ENCODE measurements at places on chromosomes 4 and X.

DNA sequence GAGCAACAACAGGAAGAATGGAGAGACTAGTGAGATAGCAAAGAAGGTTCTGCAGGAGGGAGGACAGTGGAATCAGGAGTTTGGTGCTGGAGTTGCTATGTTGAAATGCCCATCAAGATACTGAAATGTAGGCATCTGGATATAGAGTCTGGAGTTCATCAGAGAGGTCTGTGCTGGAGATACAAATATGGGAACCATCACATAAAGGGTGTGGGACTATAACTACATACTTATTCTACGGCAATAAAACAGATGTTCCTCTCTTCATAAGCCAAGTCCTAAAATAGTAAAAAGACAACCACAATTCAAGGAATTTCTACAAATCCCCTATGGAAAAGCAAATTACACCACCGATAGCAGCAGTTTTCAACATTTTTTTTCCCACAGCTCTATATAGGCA is 1.6 kb downstream of the MED14 start:
- no peak for DNase-seq

GRCh38 chr4:122017296-122017695 is 65.4 kb upstream of the TRPC3 start:
- DNase-seq, result no peak

- no peak for DNase-seq
Measured at GRCh38 chr4:45663628-45664081, 460.2 kb downstream of the GABRG1 start.

DNA sequence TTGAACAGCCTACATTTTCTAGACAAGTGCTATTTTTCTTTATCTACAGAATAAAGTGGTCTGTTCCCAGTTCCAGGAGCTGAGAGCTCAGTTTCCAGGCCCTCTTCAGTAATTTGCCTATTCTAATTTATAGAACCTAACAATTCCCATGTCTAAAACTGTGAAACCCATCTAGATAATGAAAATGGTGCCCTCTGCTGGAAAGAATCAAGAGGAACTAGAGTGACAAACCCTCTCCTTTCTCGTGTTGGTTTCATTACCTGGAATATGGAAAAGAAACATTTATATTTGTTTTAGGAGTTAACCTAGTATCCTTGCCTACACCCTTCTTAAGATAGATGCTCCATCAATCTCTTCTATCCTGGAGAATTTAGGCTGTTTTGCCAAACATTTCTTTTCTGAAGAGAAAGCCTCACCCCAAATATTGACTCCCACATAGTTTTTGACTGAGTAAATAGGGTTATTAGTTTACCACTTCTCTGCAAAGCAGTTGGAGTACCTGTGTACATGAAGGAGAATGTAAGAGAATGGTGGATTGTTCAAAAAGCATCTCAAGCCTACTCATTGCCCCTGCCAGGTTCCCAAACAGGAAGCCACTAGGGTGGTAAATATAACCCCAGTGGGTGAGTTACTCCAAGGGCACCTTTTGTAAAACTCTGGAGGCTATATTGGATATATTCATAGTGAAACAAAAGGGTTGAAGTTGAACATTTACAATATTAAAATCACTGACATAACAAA is 121.6 kb downstream of the RASL11B start:
- DNase-seq, result no peak

DNA sequence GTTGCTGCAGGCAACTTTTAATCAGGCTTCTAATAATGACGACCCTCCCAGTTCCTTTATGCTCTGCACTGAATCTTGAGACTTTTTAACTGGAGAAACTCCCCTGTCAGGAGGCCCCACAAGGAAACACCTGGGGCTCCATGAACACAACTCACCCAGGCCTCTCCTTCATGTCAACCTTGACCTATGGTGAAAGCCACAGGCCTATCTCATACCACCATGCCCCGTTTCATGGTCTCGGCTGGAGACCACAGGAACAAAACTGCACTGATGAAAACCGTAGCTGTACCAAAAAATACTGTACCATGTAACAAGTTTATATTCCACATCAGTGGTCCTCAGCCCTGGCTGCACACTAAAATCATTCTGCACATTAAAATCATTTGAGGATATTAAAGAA is 57.0 kb downstream of the ZNF827 start:
- DNase-seq, result no peak

DNA sequence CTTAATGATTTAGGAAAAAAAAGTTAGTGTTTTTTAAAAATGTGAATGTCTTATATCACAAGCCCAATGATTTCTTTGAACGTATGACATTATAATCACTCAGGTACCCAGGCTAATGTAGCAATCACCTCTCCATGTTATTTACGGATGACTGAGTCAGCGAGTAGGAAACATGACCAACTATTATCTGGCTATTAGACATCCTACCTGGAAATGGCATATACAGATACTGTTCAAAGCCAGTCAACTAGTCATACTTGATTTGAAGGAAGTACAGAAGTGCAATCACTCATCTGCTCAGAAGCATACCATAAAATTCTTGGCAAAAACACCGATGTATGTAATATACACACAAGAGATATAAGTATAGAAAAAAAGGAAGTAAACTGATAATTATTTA is 732.5 kb downstream of the ARAP2 start:
- DNase-seq, result no peak

GRCh38 chr4:168761066-168761465 is 249.0 kb downstream of the CBR4 start:
- no peak for DNase-seq

DNA sequence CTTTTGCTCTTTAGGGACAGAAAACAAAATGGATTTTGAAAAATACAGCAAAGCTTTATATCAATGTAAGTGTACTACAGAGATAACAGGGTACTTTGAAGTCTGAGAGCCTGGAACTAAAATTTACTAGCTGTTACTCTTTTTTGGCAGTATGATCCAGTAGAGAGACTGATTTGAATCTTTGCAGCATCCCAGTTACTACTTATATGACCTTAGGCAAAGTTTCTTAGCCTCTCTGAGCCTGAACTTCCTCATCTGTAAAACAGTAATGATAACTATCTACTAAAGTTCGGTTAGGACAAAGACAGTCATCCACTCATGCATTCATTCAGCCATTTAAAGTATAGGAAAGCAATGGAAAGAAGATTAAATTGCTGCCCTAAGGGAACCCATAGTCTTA is 10.1 kb downstream of the BRWD3 start:
- DNase-seq, result no peak

DNA sequence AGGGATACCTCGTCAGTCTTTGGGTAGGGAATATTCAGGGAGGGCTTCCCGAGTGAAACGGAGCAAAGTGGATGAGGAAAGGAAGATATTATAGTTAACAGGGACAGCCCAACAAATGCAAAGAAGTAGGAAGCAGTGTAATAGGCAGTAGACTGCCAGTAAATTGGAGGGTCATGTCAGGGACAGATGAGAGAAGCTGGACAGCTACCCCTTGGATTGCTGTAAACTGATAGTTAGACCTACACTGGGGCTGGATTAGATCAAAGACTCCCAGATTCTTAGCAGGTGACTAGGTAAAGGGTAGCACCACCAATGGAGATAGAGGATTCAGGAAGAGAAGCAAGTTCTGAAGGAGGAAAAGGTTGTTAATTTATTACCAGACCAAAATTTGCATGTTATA is 48.0 kb downstream of the NPNT start:
- no peak for DNase-seq

GRCh38 chr4:83065266-83065665 is 30.3 kb downstream of the COPS4 start:
- DNase-seq, result no peak

DNA sequence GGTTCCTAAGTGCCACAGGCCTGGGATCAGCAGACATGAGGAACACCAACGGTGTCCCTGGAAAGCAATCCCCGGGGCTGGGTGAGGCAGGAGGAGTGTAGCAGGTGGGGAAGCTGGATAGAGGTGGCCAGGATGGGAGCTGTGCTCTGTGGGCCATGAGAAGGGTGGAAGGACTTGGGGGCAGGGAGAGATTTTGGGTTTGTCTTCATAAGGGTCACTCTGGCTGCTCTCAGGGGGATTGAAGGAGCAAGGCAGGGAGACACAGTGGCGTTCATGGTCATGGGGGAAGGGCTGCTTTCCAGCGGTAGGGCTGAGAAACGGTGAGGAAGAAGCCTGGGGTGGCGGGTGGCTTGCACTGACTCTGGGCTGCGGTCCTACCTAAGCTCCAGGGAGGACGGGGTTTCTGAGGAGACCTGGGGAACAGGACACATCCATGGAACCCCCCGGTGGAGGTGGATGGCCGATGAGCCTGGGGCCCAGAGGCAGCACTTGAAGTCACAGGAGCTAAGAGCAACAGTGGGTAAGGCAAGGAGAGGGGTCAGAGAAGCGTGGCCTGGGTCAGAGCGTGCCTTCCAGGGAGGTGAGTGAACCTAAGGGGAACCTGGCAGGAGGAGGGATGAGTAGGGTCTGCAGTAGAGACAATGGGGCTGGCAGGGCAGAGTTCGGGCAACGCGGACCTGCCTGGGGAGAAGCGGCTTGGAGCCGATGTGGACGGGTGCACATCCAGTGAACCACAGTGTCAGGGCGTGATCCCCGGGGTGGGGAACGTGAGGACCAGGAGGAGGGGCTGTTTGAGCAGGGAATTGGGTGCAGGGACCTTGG is 12.4 kb upstream of the CTBP1 start:
- DNase-seq, result no peak

- no peak for DNase-seq
Measured at GRCh38 chr4:140243278-140243753, 89.3 kb upstream of the MAML3 start.

DNA sequence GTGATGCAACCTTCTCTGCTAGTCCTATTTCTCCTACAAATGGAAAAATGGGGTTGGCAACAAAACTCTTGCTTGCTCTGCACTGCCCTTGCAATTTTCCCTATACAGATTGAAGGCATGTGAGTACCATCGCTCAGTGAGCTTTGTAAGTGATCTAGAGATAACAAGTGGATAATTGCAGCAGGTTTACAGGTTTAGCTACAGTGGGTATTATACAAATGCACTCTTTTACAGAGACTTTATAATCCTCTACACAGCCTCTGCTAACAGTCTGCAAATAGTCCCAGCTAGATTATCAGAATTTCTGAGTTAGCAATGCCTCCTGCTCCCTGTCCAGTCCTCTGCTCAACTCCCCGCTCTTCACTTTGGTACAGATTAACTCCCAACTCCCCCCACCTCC is 11.1 kb downstream of the LEF1 start:
- DNase-seq, result no peak
